ENCODE measurements at places on chromosomes 16 and 17.

GRCh38 chr17:51335883-51336822, 75.8 kb downstream of the UTP18 start:
- DNase-seq = no peak

DNA sequence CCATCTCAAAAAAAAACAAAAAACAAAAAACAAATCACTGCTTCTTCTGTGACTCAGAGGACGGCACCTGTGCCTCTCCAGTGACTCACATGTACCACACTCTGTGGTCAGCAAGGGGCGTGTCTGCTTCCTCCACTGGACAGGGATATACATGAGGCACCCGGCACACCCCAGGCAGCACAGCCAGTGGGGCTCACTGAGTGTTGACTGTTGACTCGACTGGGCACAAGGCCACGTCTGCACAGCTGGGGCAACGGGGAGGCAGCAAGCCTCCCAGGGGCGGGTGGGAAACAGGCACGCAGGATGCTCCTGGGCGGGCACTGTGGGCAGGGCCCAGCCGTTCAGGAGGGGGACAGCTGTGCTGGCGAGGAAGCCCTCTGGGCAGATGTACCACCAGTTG, 64.1 kb downstream of the TIMM22 start:
- peak; percentile 27 for DNase-seq

- no peak for DNase-seq
These were observed 3.5 kb upstream of the CNEP1R1 start for GRCh38 chr16:50021544-50021943.

DNA sequence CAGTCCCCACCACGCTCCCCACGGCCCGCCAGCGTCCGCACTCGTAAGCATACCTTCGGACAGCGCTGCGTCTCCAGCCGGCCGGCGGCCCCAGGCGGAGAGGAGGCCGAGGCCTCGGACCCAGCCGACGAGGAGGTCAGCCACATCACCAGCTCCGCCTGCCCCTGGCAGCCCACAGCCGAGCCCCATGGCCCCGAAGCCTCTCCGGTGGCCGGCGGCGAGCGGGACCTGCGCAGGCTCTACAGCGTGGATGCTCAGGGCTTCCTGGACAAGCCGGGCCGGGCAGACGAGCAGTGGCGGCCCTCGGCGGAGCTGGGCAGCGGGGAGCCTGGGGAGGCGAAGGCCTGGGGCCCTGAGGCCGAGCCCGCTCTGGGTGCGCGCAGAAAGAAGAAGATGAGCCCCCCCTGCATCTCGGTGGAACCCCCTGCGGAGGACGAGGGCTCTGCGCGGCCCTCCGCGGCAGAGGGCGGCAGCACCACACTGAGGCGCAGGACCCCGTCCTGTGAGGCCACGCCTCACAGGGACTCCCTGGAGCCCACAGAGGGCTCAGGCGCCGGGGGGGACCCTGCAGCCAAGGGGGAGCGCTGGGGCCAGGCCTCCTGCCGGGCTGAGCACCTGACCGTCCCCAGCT, 4.9 kb downstream of the TPSG1 start:
- DNase-seq = no peak

GRCh38 chr17:37318931-37319594, 56.7 kb upstream of the C17orf78 start:
- no peak for DNase-seq

- DNase-seq = no peak
These were observed 57.5 kb downstream of the DNAH2 start for GRCh38 chr17:7775051-7775450.

DNA sequence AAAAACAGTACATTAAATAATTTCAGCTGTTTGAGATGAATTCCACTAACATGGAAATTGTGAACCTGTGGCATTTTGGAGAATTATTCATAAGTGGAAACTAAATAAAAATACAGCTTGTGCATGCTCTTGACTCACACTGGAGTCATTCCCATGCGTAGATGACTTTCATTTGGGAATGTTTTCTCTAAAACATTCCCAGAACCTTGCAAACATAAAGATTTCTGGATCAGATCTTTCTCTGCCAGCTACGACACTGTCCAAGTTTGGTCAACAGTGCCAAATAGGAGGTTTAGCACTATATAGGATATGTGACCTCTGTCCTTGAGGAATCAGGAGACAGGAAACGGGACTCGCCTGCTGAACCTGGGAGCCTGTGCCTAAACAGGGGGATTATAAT, 400.9 kb downstream of the SLC39A11 start:
- no peak for DNase-seq

- no peak for DNase-seq
These were observed 54.1 kb upstream of the NACA2 start for GRCh38 chr17:61644800-61645774.

- DNase-seq = no peak
These were observed 36.4 kb upstream of the CDH15 start for GRCh38 chr16:89135166-89135565.

GRCh38 chr17:11144358-11145233, 96.4 kb upstream of the SHISA6 start:
- DNase-seq = no peak

DNA sequence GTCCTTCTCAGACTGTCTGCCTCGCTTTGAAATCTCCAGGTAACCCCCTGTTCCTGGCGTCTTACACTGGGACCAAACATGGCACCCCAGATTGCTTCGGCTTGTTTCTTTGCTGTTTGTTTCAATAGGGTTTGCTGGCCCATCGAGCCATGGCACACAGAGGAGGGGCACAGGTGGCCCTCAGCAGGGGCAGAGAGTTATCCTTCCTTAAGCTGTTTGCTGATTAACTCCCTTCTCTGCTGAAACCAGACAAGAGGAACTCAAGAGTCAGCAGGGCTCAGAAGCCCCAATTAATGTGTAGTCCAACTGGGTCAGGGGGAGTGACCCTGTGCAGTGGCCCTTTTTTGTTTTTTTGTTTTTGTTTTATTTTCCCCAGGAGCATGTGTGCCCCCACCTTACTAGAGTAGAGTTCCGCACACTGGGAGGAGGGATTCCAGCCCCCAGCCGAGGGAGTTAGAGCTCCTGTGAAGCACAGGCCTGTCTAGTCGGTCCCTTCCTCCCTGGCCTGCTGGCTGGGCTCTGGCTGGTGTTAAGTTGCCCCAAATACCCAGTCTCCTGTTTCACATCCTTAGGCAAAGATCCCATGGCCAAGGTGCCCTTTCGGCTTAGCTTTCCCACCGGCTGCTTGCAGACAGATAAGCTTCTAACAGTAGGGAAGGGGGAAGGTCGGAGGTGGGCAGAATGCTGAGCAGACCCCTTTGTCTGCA, 39.3 kb downstream of the YPEL2 start:
- no peak for DNase-seq

GRCh38 chr17:44174427-44174826, 3.9 kb downstream of the ASB16 start:
- DNase-seq = no peak

DNA sequence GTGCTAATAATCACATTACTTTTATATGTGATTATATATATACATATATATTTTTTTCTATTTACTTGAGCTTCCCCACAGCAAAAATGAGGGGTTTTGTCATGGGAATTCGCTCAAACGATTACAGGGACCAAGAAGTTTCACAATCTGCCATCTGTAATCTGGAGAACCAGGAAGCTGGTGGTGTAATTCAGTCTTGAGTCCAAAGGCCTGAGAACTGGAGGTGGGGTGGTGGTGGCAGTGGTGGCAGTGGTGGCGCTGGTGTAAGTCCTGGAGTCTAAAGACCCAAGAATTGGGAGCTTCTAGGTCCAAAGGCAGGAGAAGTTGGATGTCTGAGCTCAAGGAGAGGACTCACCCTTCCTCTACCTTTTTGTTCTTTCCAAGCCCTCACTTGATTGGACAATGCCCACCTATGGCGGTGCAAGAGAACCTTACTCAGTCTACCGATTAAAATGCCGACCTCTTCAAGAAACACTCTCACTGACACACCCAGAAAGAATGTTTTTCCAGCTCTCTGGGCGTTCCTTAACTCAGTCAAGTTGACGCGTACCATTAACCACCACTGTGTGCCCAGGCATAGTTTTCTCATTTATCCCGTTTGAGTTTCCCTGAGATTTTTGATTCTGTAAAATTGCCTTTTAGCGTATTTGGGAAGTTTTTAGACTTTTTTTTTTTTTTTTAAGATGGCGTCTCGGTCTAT, 31.9 kb downstream of the POLR2A start:
- DNase-seq = no peak

DNA sequence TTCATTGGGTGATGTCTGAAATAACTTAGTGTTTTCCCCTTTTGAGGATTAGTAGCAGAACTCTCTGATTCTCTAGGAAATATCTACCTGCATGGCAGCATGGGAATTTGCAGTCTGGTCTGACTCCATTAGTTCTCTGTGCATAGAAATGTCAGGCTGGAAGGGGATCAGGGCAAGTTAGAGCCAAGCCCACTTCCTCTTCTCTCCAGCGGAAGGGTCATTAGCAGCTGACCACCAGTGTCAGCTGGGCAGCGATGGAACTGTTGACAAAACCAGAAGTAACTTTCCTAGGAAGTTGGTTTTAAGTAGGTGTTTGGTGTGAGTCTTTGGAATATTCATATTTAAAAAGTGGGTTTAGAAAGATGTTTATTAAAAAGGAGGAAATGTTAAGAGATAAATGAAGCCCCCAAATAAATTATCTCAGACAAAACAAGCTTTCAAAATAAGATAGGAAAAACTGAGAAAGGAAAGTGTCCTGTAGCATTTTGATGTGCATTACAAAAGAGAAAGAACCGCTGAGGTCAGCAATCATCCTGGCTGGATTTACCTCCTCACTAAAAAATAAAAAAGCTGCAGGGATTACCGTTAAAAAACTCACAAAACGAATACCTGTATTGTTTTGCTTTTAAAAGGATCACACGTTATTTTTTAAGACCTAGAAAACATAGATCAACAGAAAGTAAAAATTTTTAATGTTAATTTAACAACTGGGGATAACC, 32.4 kb upstream of the MMD start:
- no peak for DNase-seq

- DNase-seq = peak; percentile 9
These were observed 12.4 kb downstream of the CCDC47 start for GRCh38 chr17:63760771-63761539.

- no peak for DNase-seq
These were observed 306.3 kb downstream of the SOX9 start for GRCh38 chr17:72426948-72427760.

- no peak for DNase-seq
These were observed 9.3 kb upstream of the RNF135 start for GRCh38 chr17:30961209-30962188.

DNA sequence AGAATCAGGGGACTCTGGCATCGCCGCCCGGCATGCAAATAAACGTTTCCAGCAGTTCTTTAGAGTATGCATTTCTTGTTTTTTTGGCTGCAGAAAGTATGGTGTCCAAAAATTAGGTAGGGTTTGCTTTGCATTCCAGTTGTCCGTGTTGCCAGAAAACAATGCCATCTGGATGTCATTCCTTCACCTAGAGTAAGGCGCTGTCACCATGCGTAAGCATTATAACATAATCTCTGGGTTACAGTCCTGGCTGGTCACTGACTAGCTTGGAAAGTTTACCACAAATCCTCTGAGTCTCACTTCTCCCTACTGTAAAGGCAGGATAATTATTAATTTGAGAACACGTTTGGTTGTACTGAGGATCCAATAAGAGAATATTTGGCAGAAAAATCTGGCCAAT, 457.7 kb downstream of the XYLT1 start:
- no peak for DNase-seq

GRCh38 chr17:72511874-72512273, 391.1 kb downstream of the SOX9 start:
- DNase-seq = no peak

GRCh38 chr16:73978407-73978784, 318.2 kb upstream of the PSMD7 start:
- no peak for DNase-seq

- DNase-seq = no peak
These were observed 162.0 kb downstream of the CHD9 start for GRCh38 chr16:53216798-53217197.

DNA sequence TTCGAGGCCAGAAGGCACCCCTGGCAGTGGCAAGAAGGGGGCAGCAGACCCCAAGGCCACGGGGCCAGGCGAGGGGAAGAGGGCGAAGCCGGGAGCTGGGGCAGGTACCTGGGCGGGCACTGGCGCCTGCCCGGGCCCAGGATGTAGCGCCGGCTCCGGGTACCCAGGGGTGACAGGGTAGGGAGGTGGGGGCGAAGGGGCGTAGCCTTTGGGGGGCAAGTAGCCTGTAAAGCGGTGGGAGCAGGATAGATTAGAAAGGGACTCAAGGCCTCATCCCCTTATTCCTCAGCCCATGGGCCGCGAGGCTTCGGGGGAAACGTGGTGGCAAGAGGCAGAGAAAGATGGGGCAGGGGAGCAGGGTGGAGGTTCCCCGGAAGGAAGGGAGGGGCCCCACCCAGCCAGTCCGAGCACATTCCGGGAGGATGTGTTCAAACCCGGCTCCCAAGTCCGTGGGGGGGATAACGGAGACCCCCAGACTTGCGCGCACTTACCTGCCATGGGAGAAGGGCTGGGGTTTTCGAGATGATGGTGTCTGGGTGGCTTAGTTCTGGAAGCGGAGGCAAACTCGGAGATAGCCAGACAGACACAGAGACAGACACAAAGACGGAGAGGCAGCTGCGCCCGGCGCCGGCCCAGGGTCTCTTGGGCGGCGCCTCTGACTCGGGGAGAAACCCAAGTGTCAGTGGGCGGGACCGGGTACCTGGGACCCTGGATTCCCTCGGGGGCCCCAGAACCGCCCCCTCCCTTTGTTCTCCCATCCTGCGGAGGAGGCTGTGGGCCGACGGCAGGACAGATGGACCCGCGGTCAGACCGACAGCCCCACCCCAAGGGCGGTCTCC, 493 bp downstream of the PLSCR3 start:
- DNase-seq = peak; percentile 35

DNA sequence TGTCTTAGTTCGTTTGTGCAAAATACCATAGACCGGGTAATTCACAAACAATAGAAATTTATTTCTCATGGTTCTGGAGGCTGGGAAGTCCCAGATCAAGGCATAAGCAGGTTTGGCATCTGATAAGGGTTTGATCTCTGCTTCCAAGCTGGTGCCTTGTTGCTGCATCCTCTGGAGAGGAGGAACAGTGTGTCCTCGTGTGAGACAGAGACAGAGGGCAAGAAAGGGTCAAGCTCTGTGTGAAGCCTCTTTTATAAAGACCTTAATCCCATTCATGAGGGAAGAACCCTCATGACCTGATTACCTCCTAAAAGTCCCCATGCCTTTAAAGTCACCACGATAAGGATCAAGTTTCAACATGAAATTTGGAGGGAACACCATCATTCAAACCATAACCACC, 55.8 kb upstream of the TANC2 start:
- DNase-seq = no peak

- no peak for DNase-seq
These were observed 567 bp downstream of the SOX9 start for GRCh38 chr17:72121164-72122009.

DNA sequence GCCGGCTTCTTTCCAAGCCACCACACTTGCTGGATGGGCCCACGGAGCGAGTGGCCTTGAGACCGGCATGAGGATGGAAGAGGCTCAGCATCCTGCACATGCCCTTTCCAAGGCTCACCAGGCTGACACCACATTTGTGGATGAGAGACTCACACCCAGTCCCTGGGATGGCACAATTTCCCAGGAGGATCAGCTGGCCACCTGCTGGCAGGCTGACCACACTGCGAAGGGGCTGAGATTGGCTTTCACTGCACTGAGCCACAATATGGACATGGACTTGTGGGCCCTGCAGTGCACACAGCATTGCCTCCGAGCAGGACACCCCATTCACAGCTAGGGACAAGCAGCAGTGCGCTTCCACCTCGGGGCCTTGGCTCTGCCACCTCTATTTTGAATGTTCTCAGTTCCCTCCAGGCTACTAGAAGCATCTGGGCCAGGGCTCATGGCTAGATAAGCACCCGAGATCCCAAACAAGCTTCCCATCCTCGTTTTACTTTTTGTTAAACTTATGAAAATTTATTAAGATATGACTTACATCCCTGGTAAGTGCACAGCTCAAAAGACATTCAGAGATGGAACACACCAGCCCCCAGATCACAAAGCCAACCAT, 25.3 kb upstream of the KSR1 start:
- DNase-seq = no peak

GRCh38 chr17:46184696-46185095, 8.5 kb downstream of the KANSL1 start:
- DNase-seq = no peak

All from stimulated activated CD8-positive, alpha-beta memory T cell treated with anti-CD3 and anti-CD28 coated beads, Interleukin-15, amount 100 ng/mL, for 48 hours (primary cell).